Daoy (cell line): ENCODE measurements at places on chromosomes 11 and 22. TPM values are rescaled to one million over a fixed set of nuclear protein-coding genes. Genes with fewer than 3 reads are reported as not detected.
A peak's percentile ranks its signal among the peaks of the same experiment; 100 is the strongest.

GRCh38 chr11:93740031-93740729 is 1.1 kb downstream of the TAF1D start:
- DNase-seq, result peak; percentile 19

DNA sequence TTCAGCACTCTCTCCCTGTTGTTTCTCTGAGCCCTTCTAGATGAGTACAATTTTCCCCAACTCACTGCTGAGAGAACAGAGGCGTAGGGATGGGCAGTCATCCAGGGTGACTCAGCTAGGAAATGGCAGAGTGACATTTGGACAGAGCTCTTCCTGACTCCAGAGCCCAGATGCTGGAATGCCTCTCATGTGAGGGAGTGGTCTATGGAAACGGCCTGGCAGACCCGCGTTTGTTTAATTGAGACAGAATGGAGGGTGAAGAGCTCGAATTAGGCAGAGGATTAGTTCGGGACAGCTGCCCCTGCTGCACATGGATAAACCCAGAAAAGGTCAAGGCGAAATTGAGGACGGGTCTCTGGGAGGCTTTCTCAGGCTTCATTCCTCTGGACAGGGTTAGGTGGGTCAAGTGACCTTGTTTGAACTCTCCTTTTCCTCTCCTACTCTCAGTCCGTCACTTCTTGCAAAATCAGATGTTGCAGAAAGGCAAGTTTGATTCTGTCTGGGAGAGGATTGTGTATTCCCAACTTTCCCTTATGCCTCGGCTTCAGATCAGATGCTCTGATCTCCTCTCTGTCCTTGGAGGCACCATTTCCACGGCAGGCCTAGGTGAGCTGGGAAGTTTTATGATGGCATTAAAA is 7.6 kb upstream of the LMO2 start:
- DNase-seq, result peak; percentile 81

TMEM121B gene
- 0.11 and 0.21 TPM in 2 replicates for total RNA-seq

SYT12 gene
- 0.15 and 1.1 TPM in 2 replicates for total RNA-seq
